Endothelial cell (in vitro differentiated cells): ENCODE measurements at places on chromosomes 16 and 17. TPM values are rescaled to one million over a fixed set of nuclear protein-coding genes. Genes with fewer than 3 reads are reported as not detected.

The HBA2 gene
- total RNA-seq = not detected

The FA2H gene
- not detected for total RNA-seq

DNA sequence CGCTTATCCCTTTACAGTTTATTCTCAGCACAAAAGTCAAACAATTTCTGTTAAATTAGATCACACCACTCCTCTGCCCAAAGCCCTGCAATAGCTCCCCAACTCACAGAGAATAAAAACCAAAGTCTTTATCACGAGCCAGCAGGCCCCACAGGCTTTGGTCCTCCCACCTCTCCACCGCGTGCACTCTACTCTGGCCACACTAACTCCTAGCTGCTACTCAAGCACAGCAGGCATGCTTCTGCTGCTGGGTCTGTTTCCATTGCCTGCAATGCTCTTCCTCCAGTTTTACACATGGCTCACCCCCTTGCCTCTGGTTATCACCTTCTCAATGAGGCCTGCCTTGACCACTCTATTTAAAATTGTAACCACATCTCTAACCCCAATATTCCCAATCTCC, 27.6 kb downstream of the HELZ start:
- DNase-seq = no peak

DNA sequence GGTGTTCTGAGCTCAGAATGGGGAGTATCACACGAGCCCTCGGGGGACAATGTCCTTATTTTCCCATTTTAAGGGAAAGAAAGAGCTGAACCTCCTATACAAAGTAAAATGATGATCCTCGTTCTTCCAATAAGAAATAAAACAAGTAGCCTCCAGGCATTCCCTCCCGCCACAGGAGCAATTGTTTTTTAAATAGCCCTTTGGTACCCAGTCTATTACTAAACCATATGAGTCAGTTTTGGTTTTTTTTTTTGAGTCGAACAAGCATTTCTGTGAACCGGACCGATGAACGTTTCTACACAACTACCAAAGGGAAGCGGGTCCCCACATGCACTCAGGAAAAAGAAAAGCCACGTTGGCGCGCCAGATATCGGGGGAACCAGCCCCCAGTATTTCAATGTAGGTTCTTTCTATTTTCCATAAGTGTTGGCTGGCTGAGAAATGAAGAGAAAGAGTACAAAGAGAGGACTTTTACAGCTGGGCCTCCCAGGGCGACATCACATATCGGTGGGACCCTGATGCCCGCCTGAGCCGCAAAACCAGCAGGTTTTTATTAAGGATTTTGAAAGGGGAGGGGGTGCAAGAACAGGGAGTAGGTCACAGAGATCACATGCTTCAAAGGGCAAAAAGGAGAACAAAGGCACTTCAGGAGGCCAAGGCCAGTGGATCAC, 3.8 kb upstream of the DCXR start:
- no peak for DNase-seq

DNA sequence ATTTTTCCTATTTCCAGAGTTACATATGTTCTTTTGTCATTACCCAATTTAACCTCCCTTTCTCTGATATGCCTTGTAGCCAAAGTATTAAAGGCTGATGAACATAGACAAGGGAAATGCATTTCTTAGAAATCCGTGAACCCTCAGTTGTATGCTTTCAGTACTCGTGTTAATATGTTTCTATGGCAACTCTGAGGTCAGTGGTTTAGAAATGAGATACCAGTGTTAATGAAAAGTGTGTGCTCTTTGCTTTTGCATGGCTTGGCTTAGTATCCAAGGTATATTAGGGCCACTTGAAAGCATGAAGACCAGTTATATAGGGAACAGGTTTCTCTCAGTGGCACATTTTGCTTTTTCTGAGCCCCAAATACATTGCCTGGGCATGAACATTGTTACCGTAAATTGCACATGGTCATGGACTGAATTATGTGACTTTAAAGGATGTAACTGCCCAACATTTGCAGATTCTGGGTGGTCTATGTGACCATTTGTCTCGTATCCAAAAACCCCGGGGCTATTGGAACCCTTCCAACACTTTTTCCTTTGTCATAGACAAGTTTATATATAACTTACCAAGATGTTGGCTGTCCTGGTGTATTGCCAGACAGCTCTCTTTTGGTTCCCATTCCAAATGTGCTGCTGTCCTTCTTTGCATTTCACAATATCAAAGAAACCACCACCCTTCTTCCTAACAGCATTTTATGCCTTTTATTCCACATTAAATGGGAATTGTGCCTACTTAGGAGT, 17.5 kb downstream of the ABHD15 start:
- DNase-seq = no peak

- DNase-seq = no peak
These were observed 226.8 kb downstream of the CHD9NB start for GRCh38 chr16:52825892-52826291.

DNA sequence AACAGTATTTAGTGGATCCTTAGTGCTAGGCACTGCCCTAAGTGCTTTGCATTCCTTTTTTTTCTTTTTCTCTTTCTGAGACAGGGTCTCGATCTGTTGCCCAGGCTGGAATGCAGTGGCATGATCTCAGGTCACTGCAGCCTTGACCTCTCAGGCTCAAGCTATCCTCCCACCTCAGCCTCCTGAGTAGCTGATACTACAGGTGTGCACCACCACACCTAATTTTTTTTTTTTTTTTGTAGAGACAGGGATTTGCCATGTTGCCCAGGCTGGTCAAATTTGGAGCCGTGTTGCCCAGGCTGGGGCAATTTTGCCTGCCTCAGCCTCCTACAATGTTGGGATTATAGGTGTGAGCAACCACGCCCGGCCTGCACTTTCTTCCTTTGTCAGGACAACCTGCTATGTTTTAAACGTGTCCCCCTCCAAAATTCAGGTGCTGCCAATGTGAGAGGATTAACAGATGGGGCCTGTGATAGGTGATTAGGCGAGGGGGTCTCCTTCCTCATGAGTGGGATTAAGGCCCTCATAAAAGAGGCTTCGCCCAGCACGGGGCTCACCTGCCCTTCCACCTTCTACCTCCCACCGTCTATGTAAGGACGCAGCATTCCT, 5.4 kb downstream of the NQO1 start:
- no peak for DNase-seq

DNA sequence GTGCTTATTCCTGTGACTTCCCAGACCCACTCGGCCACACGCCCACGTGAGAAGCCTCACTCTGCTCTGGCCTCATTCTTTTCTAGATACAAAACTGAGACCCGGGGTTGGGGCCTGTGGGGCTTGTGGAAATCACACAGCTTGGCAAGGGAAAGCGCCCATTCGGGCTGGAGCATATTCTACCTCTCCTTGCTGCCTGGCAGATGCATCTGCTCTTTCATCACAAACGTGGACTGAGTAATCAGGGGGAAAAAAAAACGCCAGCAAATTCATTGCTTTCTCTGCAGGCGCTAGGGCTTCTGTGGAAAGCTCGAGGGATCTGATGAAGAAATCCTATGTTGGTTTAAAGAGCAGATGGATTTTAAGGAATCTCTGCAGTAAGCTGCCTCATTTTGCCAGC, 44.4 kb downstream of the DNAH9 start:
- DNase-seq = no peak

DNA sequence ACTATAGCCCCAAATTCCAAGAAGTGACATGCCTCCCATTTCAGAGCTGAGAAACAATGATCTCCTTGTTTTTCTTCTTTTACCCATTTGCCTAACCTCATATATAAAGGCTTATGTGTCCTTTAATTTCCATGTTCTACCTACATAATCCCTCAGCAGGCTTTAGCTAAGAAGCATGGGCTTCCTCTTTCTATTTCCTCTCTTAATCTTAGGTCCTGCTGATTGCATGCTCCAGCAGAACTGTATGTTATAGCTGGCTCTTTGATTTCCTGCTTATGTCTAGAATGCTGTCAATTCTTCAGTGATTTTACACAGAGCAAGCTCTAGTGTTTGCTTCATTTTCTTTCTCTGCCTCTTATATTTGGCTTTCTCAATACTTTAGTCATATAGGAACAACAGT, 151.7 kb upstream of the COX10 start:
- DNase-seq = no peak

DNA sequence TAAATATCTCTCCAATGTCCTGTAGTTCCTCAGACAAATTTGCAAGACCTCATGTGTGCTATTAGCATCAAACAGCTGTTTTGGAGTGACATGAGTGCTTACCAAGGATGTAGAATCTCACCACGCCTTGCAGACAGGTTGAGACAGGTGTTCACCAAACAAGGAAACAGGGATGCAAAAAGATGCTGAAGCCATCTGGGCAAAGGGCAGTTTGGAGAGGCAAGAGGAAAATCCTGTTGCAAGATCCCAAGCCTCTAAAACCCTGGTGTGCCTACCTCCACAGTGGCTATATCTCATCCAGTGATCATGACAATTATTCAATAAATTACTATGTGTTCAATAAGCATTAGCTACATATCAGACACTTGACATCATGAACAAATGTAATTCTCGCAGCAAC, 373.7 kb downstream of the SOX9 start:
- DNase-seq = no peak

DNA sequence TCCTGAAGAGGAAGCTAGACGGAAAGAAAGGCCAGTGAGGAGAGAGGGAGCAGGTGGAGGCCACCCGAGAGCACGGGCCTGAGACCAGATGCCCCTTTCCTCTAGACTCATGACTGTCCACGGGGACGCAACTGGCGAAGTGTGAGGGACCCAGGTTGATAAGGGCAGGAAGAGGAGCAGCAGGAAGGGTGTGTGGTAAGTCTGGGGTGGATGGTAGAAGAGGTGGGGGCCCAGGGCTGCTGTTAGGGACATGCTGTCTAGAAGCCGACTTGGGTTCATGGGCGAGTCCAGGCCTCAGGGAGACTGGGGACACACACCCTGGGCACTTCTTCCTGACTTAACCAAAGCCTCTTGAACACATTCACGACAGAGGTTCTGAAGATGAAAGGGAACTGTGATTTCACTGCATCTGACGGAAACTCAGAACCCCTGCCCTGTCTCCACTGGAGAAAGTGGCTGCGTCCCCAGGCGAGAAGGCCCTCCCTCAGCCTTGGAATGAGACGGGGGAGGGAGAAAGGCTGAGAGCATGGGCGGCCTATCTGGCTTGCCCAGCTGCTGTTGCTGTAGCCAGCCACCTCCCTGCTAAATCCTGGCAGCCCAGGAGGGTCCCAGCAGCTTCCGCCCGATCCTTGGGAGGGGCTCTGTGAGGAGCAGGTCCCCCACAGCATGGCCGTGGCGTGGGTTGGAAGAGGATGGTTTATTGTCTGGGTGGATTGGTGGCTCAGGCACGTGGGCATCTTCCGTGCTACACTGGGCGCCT, 6.0 kb downstream of the HIC1 start:
- no peak for DNase-seq

DNA sequence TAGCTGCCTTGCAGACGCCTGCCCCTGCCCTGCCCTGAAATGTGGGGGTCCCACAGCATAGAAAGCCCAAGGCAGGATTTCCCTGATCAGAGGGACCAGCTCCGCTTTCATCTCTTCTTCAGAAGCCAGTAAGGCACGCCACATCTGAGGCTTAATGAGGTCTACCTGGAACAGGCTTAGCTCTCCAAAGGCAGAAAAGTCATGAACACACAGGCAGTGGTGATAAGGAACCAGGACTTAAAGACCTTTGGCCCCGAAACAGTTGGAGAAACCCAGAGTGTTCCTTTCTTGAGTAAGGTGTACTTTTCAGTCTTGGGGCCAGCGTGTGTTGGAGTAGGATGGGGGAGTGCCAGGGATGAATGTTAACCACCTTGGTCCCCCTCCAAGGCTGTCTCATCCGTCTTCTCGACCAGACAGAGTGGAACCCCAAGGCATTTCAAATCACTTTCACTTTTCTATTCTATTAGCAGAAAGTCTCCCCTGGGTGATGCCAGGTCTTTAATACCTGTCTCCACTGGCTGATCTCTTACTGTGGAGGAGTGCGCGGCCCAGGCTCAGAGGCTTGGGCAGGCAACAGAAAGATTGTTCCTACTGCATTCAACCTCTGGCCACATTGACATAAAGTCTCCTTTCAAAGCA, 43.9 kb downstream of the TMEM186 start:
- DNase-seq = no peak

DNA sequence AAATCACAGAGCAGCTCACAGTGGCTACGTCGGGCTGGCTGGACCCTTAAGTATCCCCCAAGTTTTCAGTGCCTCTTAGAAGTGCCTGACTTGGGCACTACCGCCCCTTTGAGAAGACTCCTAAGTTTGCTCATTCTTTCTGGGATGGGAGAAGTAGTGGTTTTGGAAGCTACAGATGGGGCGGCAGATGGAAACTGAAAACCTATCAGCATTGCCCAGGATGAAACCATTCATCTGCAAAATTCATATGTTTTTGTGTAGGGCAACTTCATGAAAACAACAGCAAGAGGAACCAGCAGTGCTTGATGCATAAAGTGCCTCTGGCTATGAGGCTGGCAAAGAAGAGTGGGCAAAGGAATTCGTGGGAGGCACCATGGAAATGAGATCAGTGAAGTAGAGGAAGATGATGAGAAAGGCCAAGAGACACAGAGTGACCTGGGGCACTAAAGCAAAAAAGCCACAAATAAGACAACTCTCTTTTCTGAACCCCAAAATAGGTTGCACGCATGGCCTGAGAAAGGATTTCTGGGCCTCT, 277.1 kb downstream of the XYLT1 start:
- DNase-seq = no peak

DNA sequence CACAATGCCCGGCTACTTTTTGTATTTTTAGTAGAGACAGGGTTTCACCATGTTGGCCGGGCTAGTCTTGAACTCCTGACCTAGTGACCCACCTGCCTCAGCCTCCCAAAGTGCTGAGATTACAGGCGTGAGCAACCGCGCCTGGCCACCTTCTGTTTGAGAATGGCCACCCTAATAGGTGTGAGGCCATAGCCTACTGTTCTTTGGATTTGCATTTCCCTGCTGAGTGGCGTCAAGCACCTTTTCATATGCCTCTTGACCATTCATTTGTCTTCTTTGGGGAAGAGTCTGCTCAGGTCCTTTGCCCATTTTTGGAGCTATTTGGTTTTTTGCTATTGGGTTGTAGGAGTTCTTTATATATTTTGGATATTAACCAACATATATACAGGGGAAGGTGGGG, 276.7 kb downstream of the PARN start:
- DNase-seq = no peak

DNA sequence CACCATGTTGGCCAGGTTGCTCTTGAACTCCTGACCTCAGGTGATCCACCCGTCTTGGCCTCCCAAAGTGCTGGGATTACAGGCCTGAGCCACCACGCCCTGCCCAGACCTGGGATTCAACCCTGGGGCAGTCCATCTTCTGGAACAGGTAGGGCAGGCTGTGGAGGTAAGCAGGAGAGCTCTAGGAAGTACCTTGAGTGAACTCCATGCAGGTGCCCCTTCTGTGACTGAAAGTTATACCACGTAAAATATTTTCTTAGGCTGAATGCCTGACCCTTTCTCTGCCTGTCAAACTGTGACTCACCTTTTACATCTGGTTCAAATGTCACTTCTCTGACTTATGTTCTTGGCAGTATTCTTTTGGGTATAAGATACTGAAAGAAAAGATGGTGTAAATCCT, 86.7 kb upstream of the ELAC2 start:
- no peak for DNase-seq
